Hepatocyte (in vitro differentiated cells): ENCODE measurements at places on chromosomes 1 and 21. TPM values are rescaled to one million over a fixed set of nuclear protein-coding genes. Genes with fewer than 3 reads are reported as not detected.
A peak's percentile ranks its signal among the peaks of the same experiment; 100 is the strongest.

- no peaks in the 10 kb centered on the region for H3K4me1 ChIP-seq
- DNase-seq = no peak
- peaks cover 10% of the 10 kb centered on the region for H3K27me3 ChIP-seq
- H3K27ac ChIP-seq = no peak overlapping the region
- no peak overlapping the region for H3K4me3 ChIP-seq
Observed at GRCh38 chr1:209692296-209692695, 12.3 kb upstream of the HSD11B1 start.

GRCh38 chr1:196897158-196897828 is 9.4 kb downstream of the CFHR4 start:
- no peak for DNase-seq
- H3K27me3 ChIP-seq = no peaks in the 10 kb centered on the region
- H3K36me3 ChIP-seq = no peaks in the 10 kb centered on the region
- H3K4me3 ChIP-seq = no peak overlapping the region
- H3K27ac ChIP-seq = no peak overlapping the region
- H3K4me1 ChIP-seq = no peaks in the 10 kb centered on the region

DNA sequence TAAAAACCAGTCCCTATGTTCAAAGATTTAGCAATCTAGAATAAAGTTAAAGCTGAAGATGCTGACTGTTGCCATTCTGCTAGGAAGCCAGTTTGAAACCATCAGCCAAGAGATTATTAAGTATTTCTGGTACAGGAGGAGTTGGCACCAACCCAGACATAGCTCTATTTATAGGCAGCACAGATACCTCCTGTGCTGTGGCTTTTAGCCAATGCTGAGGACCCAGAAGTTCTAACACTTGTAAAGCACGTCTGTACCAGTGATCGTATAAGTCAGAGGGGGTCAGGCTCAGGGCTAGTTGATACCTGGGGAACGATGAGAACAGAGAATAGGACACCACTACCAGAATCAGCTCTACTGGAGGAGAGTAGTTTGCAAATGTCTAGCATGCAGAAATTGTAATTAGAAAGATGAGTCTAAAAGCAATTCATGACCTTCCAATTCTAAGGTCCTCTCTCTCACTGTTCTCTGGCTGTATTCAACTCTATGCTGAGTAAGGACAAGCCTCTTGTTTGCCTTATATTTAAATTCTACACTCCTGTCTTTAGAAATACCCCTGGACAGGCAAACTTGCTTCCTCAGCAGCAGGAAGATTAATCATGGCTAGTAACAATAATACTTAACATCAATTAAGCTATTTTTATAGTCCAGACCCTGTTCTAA is 96.8 kb upstream of the PALMD start:
- H3K27ac ChIP-seq = no peak overlapping the region
- no peak overlapping the region for H3K4me3 ChIP-seq

GRCh38 chr1:155973723-155974122 is 4.6 kb downstream of the ARHGEF2 start:
- H3K36me3 ChIP-seq = no peaks in the 10 kb centered on the region
- DNase-seq = no peak
- no peak overlapping the region for H3K27ac ChIP-seq
- no peak overlapping the region for H3K4me3 ChIP-seq
- no peaks in the 10 kb centered on the region for H3K27me3 ChIP-seq

DNA sequence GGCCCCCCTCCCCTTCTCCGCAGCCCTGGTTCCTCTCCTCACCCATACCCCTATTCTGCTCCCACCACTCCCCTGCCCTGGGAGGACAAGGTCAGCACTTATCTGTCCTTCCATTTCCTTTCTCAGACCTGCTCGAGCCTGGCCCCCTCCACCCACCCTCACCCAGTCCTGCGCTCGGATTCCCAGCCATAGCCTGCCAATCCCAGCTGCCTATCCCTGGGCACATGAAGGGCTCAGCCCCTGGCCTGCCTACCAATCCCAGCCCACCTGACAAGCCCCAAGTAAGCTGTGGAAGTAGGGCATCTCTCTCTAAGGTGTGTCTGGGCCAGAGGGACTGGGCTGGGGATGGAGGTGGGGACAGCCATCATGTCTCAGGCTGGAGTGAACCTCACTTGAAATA is 5.4 kb downstream of the BLACAT1 start:
- H3K27ac ChIP-seq = peak overlapping the region; percentile 79
- H3K36me3 ChIP-seq = no peaks in the 10 kb centered on the region

DNA sequence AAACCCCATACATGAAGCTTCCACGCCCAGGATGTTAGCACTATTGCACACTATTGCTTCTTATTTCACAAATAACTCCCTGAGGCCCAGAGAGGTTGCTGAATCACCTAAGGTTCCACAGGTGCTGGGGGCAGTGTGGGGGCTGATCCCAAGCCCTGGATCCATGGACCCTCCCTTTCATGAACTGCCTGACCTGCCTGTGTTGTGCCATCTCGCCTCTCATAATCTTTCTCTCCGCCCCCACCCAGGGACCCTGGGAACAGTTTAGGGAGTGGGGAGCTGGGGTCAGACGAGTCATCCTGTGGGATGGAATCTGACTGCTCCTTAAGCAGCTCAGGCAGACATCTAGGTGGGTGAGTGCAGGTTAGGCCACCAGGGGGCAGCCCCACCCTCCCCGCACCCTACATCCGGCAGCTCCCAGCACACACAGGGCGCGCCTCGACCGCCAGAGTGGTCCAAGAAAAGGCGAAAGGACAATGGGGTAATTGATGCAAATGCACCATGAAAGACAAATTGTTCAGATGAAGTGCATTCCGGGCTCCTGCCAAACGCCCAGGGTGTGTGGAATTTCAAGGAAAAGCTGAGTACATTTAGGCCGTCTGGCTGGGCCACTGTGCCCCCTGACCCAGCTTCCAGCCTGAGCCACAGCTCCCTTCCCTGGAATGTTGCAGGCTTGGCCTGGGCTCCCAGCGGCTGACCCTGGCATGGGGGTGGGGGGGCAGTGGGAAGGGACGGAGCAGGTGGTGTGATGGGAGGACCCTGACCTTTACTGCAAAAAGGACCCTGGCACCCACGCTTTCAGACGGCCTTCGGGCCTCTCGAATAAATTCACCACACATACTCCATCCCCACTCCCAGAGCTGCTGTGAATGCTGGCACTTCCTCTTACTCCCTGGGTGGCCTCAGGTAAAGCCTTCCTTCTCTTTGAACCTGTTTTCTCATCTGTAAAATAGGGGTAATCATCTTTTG is 20.8 kb downstream of the PHLDA3 start:
- no peaks in the 10 kb centered on the region for H3K36me3 ChIP-seq
- DNase-seq = peak; percentile 83
- H3K4me1 ChIP-seq = peaks cover 13% of the 10 kb centered on the region
- no peak overlapping the region for H3K27ac ChIP-seq

DNA sequence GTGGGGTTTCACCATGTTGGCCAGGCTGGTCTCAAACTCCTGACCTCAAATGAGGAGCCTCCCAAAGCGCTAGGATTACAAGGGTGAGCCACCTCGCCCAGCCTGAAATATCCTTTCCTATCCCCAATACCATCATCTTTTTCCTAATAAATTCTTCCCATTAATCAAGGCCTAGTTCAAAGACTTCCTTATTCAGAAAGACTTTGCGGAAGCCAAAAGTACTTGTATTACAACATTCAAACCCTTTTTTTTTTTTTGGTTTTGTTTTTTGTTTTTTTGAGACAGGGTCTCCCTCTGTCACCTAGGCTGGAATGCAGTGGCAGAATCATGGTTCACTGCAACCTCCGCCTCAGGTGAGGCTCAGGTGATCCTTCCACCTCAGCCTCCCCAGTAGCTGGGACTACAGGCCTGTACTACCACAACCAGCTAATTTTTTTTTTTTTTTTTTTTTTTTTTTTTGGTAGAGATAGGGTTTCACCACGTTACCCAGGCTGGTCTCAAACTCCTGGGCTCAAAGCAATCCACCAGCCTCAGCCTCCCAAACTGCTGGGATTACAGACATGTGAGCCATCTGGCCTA is 7.6 kb downstream of the SLC19A2 start:
- peaks cover 15% of the 10 kb centered on the region for H3K4me1 ChIP-seq
- no peak overlapping the region for H3K4me3 ChIP-seq
- no peak overlapping the region for H3K27ac ChIP-seq
- H3K27me3 ChIP-seq = no peaks in the 10 kb centered on the region

GRCh38 chr1:60402816-60403215 is 329.2 kb upstream of the C1orf87 start:
- no peaks in the 10 kb centered on the region for H3K4me1 ChIP-seq
- H3K36me3 ChIP-seq = no peaks in the 10 kb centered on the region
- H3K27me3 ChIP-seq = no peaks in the 10 kb centered on the region
- no peak for DNase-seq

- DNase-seq = peak; percentile 92
- H3K27ac ChIP-seq = peak overlapping the region; percentile 84
- H3K4me3 ChIP-seq = no peak overlapping the region
- H3K36me3 ChIP-seq = no peaks in the 10 kb centered on the region
- no peaks in the 10 kb centered on the region for H3K27me3 ChIP-seq
- H3K4me1 ChIP-seq = peaks cover 22% of the 10 kb centered on the region
Observed at GRCh38 chr21:37060296-37060695, 12.6 kb downstream of the PIGP start.

Gene S100A14
- 112 and 141 TPM in 2 replicates for total RNA-seq

Gene SAMSN1
- total RNA-seq = 1.2 and 1.7 TPM in 2 replicates

Gene DEPDC1
- total RNA-seq = 4.0 and 5.0 TPM in 2 replicates

Gene CHI3L1
- 8.4 and 12.8 TPM in 2 replicates for total RNA-seq

Gene TMPRSS15
- 0.07 TPM in 1 of 2 replicates, not detected in the other for total RNA-seq
